ENCODE measurements at places on chromosomes 6 and 20.

DNA sequence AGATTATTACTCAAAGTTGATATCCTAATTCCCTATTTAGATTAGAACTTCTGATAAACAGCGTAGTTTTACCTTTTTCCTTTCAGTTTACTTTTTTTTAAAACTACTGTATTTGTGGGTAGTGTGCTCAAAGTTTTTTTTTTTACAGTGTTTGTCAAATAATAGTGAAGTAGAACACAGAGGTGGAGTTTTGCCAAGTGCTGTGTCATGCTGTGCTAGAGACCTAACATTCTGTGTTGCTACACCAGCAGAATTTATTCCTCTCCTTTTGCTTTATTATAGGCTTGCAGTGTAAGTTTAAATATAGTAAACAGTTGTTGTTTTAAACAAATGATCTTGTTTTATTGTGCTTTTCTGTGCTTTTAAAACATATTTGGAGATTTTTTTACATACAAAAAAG, 125.4 kb downstream of the HIVEP1 start:
- DNase-seq = no peak

GRCh38 chr20:23445596-23446217, 6.2 kb downstream of the CSTL1 start:
- no peak for DNase-seq

GRCh38 chr6:157912326-157912725, 69.3 kb upstream of the SYNJ2 start:
- no peak for DNase-seq

DNA sequence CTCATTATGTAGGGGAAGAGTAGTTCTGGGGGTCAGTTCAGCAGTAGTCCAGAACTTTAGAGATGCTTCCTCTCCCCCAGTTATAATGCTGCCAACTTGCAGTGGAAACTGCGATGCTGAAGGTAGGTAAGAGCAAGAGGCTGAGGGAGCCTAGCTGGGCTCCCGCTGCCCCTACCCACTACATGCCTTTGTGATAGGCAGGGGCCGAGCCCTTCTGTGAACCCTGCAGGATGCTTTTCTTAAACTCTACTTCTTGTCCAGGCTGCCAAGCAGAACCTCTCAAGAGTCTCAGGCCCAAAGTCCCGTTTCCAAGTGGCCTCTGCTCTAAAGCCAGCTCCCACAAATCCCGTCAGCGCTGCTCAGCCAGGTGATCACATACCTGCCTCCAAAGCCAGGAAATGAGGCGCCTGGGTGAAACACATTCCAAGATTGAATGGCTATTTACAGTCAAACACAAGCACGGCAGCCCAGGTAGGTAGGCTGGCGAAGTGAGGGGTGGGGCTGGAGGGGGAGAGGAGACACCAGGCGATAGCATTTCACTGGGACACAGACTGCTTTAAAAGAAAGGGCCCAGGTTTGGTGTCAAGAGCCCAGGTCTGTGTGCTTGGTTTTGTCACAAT, 150.7 kb downstream of the CD24 start:
- no peak for DNase-seq

- no peak for DNase-seq
Measured at GRCh38 chr6:111799576-111800258, 73.5 kb downstream of the FYN start.

- no peak for DNase-seq
Measured at GRCh38 chr6:165245287-165245686, 64.1 kb downstream of the C6orf118 start.

GRCh38 chr6:44415449-44415848, 27.9 kb downstream of the CDC5L start:
- DNase-seq = no peak
